ENCODE measurements at places on chromosomes 4 and X.

DNA sequence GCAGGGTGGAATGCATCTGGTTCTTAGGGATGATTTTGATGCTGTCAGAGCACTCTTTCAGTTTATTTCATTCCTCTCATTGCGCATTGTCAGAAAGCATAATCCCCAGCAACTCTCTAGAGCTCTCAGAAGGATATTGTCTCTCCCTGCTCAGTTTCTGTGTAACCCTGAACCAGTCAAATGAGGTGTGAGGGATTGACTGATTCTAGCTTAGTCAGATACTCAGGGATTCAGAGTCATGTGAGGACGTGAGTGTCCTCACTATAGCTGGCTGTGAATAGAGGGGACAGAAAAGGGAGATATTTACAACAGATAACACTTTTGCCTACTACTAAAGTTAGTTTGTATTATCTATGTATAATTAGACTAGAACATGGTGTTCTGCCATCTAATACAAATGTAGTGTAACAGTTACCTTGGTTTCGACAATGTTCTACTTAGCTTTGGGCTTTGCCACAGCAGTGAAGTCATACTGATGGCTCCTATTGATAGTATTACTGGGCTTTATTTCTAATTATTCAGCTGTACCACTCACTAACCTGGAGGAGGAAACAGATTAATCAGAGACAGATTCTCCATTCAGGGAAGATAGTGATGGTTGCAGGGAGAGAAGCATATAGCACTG is 19.5 kb downstream of the AP1AR start:
- no peak for DNase-seq

DNA sequence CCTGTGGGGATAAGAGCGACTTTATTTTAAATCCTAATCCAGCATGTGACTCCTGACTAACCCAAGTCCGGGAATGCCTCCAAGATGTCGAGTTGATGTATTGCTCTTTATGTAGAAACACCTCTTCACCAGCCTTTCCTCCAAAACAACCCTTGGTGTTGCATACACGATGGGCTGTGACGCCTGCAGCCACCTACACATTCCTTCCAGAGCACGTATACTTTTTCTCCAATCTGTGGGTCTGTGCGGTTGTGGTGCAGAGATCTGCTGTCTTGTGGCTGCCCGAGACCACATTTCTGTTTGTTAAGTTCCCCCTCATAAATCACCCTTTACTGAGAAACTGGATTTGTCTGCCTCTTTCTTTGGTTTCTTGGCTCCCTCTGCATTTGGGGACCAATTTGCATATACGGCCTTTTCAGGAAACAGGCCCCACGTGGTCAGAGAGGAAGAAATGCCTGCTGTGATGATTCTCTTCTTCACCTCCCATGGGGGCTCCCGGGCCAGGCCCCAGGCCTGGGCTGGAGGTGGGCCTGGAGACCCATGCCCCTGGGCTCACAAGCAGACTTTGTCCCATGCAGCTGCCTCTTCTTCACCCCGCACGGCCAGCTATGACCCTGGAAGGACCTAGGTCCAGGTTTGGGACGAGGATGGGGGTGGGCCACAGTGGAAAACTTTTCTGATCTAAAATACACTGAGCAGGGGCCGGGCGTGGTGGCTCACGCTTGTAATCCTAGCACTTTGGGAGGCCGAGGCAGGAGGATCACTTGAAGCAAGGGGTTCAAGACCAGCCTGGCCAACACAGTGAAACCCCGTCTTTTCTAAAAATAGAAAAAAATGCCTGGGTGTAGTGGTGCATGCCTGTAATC is 21.4 kb upstream of the AFAP1 start:
- peak; percentile 93 for DNase-seq

DNA sequence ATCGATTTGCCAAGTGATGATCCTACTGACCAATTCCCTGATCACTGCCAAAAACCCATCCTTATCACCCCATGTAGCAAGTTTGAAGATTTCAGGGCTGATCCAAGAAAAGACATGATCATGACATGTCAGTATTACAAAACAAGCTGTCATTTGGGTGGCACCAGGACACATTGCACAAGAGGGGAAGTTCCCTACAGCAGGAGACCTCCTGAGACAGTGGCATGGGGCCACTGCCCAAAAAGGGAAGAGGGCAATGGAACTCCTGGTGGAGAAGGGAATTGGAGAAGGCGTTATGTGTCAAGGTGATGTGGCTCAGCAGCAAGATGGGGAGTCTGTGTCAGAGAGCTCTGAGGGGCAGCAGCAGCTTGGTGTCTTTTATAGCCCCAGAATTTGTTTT is 43.4 kb downstream of the ZNF182 start:
- DNase-seq = no peak

GRCh38 chrX:153897899-153898298 is 6.6 kb upstream of the AVPR2 start:
- no peak for DNase-seq

DNA sequence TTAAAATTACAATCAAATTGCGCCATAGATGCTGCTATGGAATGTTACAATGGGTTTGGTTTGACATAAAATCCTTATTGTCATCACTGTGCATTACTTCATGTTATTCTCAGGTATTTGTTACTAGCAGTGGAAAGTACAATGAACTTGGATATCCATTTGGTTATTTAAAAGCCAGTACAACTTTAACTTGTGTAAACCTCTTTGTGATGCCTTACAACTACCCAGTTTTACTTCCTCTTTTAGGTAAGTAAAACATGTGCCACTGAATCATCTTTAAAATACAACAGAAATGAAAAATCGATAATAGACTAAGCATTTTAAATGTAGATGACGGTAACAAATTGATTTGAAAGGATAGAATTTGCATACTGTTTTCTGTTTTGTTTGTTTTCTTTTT is 35.6 kb downstream of the INTS6L start:
- no peak for DNase-seq

DNA sequence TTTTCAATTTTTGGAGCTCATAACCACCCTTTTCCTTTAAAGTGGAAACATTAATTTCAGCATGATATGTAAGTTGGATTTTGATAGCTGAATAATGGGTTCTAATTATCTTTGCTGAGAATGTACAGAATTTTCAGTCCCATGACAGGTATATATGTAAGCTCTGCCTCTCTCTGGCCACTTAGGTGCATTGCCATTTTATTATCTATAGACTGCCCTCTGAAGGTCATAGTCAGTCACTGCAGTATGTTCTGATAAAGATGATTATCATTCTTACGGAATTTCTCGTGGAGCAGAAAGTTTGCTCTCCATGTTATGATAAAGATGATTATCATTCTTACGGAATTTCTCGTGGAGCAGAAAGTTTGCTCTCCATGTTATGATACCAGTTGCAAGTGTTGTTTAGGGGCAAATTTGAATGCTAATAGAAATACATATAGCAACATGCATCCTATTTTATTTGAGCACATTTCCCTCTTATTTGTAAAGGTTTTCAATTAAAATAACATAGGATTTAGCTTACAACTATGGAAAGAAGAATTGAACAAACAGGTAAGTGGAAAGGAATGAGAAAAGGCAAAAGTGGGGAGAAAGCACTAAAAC is 10.4 kb downstream of the AFP start:
- DNase-seq = peak; percentile 2

DNA sequence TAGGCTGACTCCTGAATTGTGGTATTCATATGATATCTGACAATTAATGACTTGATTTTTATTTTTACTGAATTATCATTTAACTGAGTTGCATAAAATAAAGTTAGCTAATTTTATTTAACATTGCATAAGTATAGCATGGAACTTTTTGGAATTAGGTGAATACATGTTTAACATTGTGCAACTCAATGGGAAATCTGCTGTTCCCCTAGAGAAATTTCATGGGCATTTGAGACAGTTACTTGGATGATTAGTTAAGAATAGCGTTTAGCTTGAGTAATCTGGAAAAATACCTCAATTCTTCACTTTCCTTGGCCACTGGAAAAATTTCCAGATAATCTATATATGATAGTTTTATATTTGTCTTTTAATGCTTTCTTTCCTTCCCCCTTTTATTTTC is 42.5 kb downstream of the NPNT start:
- DNase-seq = no peak

GRCh38 chrX:41665686-41666085 is 23.1 kb upstream of the GPR34 start:
- peak; percentile 30 for DNase-seq

- no peak for DNase-seq
Measured at GRCh38 chr4:117898496-117898895, 135.8 kb upstream of the NDST3 start.

DNA sequence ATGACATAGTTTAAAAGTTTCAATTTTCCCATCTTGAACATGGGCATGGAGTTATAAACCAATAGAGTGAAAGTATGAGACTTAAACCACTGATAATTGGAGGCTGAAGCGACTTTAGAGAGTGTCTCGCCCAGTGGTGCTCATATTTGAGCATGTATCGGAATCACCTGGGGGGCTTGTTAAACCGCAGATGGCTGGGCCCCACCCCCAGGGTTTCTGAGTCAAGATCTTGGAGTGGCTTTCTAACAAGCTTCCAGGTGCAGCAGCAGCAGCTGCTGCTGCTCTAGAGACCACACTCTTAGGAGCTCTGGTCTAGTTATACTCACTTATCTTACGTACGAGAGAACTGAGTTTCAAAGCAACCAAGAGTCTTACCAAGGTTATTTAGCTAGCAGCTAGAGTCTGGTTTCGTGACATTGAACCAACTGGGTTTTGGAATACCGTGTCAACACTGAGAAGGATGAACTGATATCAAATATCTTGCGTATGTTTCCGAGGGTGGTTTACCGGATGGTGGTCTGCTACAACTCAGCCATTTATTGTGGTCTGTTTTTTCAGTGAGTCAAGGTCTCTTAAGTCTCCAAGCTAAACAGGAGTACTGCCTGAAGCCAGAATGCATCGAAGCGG is 5.9 kb downstream of the PHEX start:
- no peak for DNase-seq

DNA sequence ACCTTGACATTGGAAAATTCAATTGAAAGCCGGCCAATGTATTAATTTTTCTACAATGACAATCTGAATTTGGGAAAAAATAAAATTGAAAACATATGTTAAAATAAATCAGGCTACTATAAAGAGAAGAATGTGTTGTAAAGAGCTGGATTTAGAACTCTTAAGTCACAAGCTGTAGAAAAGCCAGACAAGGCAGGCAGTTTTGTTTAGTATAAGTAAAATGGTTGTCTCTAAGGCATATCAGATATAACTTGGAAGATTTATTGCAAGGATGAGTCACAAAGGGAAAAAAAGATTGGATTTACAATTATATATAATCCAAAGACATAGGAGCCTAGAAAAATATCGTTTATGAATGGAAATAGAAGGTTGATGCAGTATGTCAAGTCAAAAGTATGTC is 549.1 kb upstream of the EPHA5 start:
- no peak for DNase-seq

GRCh38 chrX:96834137-96834536 is 49.6 kb upstream of the RPA4 start:
- DNase-seq = no peak

GRCh38 chr4:185227131-185227551 is 17.7 kb downstream of the SNX25 start:
- DNase-seq = no peak

GRCh38 chr4:95728145-95728544 is 111.7 kb upstream of the PDHA2 start:
- DNase-seq = no peak

GRCh38 chrX:120672389-120672788 is 42.5 kb upstream of the C1GALT1C1 start:
- no peak for DNase-seq

GRCh38 chr4:190014771-190015537 is 12.1 kb downstream of the FRG2 start:
- peak; percentile 63 for DNase-seq

- peak; percentile 29 for DNase-seq
Measured at GRCh38 chr4:77821775-77822174, 2.6 kb upstream of the CNOT6L start.

DNA sequence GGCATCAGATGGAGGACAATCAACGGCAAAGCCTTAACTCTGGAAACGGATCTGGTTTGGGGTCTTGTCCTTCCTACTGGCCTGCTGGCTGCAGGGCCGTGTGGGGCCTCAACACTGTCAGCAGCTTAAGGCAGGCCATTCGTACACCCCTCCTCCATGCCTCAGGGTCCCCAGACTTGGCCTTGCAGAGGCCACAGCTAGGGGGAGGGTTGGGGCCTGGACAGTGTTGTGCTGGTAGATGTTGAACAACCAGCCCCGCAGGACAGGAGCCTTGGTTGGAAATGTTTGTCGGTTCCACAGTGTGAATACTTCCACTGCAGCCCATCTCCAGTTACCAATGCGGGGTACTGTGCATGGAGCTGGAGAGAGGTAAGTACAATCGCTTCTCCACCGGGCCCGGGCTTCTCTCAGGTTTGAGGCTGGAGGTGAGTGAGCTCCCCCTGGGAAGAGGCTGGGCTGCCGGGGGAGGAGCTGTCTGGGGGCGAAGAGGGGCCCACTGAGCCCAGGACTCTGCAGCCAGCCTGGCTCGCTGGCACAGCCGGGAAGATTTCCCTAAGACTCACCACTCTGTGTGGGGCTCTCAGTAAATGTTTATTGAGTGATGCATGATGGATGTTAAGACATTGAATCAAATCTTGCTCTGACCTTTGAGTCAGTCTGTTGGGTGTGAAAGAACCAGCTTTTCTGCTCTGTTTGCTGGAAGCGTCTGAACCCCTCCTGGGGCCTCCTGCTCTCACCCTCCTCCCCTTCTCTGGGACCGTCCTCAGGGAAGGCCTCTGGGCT is 19.7 kb upstream of the GPR78 start:
- DNase-seq = no peak

DNA sequence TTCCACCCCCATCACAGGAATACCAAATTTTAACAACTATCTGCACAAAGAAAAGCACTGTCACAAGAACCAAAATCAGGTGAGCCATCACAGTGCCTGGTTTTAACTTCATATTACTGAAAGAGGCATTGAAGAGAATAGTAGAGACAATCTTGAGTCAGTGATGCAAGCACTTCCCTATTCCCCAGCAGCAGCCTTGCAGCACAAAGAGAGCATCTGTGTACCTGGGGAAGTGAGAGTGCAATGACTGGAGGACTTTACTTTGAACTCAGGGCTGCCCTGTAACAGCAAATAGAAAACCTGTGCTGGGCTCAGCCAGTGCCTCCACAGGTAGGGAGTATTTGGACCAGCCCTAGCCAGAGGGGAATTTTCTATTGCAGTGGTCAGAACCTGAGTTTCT is 361.8 kb downstream of the TEX13C start:
- DNase-seq = no peak

GRCh38 chrX:53039236-53039635 is 9.4 kb upstream of the GPR173 start:
- no peak for DNase-seq

DNA sequence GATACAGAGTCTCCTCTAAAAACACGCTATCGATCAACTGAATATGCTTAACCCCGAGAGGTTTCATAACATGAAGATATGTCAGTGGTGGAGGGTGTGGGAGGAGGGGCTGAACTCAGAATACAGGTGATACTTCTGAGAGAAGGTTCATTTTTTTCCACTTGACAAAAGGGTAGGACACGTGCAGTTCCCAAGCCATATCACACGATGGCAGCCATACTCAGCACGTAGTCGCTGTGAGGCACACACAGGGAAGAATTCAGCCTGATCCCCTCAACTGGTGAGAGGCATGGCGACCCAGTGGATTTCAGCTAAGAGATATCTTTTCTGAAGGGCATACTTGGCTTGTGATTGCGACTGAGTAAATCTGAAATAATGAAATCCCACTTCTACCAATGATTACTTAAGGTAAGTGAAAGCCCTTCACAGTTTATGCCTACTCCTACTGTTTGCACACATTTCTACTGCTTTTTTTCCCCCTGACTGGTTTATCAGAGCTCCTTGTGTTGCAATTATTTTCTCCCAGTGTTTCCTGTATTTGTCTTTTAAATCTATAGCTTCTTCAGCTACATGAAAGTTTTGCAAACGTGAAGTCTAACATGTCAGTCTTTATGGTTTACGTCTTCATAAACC is 133.1 kb downstream of the CORIN start:
- no peak for DNase-seq

All from stimulated activated naive CD8-positive, alpha-beta T cell treated with anti-CD3 and anti-CD28 coated beads, Interleukin-15, amount 100 ng/mL, for 72 hours (primary cell).